Activated T-helper 1 cell treated with anti-CD3 and anti-CD28 coated beads, Interleukin-2, amount 50 U/mL, for 16 hours (primary cell): ENCODE measurements at places on chromosomes 2 and 18.

DNA sequence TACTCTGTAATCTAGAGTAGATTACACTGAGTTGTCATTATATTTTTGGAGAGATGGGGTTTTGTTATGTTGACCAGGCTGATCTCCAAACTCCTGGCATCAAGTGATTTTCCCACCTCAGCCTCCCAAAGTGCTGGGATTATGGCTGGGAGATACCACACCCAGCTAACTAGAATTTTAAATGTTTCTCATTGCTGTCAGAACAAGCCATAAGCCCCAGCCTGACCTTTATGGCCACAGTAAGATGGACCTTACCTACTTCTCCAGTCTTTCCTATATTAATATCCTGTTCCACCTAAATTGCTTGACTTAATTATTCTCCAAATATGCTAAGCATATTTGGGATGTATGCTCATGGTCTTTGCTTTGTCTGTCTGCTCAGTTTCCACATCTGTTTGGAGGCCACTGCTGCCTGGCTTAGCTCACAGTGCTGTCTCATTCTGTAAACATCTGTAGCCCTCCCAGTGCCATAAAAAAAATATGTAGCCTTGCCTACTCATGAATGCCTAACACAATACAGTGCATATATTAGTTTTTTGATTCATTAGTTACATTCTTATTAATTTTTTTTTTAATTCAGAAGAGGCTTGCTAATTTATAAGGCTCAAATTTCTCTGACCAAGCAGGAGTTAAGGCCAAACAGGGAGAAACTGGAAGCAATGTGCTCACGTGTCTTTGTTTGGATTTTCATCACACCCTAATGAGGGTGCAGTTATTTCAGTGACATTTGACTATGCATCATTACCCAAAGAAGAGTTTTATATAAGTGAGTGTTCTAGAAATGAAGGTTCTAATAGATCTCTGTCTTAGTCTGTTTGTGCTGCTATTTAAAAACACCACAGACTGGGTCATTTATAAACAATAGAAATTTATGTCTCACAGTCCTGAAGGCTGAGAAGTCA, 45.3 kb upstream of the PSME4 start:
- no peak for DNase-seq

DNA sequence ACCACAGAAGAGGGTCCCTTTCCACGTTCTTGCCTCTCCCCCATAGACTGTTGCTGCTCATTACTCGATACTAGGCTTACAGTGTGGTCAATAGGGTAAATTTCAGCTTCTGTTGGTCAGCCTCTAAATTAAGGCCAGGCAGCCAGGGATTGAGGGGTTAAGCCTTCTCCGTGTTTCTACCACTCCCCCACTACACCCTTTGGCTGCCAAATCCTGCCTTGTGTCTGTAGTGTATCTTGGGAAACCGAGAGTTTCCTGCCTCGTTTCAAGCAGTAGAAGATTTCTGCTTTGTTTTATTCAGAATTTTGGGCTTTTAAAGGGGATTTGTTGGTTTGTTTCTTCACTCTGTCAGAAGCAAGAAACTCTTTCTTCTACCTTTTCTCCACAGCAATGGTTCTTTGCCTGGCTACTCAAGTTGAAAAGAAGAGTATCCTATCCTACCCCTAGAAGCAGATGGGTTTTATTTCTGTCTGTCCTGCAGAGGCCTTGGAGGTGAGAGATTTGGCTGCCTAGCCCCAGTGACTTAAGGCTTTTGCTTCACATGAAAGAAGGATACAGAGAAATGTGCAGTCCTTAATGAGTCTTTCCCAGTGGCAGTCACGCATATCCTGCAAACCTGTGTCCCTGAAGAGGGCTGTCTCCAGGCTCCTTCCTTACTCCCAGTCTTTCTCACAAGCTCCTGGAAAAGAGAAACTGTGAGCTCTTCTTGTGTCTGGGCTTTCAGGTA, 261.5 kb upstream of the TANK start:
- DNase-seq: no peak

- no peak for DNase-seq
These were observed 21.3 kb downstream of the CDK15 start for GRCh38 chr2:201827621-201828020.

GRCh38 chr2:28544922-28545589, 49.2 kb downstream of the PLB1 start:
- DNase-seq: no peak

DNA sequence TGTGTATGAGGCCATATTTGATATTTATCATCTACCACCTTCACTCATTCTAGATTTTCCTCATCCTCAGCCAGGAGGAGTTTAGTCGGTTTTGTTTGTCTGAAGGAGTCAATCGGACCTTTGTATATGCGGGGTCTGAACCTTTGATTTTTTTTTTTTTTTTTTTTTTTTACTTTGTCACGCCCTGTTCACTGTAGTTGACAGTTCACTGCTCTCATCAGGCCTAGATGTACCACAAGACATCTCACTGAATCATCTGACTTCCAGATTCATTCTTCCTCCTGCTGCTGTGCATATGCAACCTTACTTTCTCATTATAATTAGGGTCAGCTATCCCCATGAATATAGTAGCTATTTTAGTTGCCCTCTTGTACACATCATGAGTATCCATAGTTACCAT, 133.2 kb downstream of the ARHGAP15 start:
- no peak for DNase-seq

- DNase-seq: no peak
These were observed 32.5 kb downstream of the SLC66A3 start for GRCh38 chr2:11187731-11188130.

GRCh38 chr18:57744211-57744694, 58.9 kb downstream of the ATP8B1 start:
- DNase-seq: no peak
